ENCODE measurements at places on chromosomes 12 and 14. TPM values are rescaled to one million over a fixed set of nuclear protein-coding genes. Genes with fewer than 3 reads are reported as not detected.

CNTN1 gene
- 0.16 TPM for total RNA-seq

MYH6 gene
- total RNA-seq = 13,240 TPM

C14orf132 gene
- 5.6 TPM for total RNA-seq

DNA sequence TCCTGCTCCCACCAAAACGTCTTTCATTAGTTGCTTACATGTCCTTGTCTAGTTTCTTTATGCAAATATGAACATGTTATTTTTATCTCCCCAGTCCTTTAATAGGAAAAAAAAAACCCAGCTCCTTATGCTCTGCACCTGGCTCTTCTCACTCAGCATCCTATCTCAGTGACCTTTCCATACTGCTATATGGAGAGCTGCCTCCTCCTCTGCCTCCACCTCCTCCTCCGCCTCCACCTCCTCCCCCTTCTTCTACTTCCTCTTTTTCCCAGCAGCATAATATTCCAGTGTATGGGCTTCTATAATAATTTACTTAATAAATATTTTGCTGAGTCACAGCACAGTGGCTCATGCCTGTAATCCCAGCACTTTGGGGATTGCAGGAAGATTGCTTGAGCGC, 31.5 kb downstream of the ABCB9 start:
- DNase-seq = no peak

DNA sequence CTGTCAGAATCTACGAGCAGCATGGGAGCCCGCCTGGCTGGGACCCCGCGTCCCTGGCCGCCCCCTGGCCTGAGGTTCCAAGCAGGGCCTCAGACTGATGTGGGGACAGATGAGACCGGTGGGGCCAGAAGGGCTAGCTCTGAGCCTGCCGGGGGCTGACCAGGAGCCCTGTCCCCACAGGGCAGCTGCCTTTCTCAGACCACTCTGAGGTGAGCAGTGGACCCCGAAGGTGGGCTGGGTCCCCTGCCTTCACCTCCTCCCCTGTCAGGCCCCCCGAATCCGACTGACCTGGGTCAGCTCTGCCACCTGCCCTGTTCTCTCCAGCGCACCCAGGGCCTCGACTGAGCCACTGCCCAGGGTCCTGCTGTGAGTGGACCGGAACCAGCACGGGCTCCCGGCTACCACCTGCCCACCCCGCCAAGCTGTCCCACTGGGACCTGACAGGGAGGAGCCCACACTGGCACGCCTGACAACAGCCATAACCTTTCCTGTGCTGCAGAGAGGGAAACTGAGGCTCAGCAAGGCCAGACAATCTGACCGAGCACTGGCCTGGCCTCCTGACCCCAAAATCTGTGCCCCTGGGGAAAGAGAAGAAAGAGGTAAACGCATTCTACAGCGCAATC, 29.7 kb upstream of the TMEM179 start:
- no peak for DNase-seq

- no peak for DNase-seq
These were observed 42.6 kb downstream of the SAMD4A start for GRCh38 chr14:54609576-54609975.

DNA sequence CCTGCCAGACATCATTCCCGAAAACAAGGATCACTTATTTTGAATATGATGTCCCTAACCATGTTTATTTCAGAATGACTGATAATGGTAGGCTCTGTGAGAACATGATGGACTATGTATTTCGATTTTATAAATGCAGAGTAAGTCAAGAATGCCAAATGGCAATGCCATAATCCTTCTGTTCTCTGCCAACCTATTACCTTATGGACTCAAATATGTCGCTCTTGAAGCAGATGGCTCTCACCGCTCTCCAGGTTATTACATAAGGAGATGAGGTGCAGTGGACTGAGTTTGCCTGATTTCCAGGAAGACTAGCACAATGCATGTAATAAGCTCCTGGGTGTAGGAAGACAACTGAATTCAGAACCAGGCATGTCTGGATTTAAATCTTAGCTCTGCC, 227.2 kb downstream of the BTG1 start:
- no peak for DNase-seq

DNA sequence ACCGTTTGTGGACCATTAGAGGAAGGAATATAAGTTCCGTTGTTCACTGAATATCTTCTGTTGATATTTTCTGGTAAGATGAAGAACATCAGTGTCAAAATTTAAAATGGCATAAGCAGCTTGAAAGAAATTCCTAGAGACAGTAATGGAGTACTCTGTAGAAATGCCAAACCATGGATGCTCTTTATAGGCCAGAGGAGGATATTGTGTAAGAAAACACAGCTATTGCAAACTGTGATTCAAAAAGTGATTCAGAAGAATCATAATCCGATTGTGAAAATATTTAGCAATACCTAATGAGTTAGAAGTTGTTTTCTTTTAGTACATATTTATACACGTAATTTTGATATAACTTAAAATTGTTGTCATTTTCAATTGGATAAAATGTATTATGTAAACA, 102.8 kb downstream of the SLC16A7 start:
- no peak for DNase-seq

DNA sequence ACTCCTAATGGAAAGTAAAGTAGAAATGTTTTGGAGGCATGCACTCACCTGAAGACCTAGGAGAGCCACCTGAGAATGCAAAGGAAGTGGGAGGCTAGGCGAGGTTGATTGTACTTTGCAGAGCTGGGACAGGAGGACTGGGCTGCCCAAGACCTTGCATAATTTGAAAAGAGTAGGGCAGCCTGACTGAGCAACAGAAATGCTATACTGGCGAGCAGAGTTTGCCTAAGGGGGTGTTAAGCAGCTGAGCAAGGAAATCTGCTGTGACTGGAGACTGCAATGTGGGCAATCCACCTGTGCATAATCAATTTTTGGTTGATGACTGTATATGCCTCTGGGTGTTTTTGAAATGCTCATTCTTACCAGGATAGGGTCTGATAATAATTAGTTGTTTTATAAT, 834.1 kb downstream of the TRHDE start:
- DNase-seq = no peak

- DNase-seq = no peak
These were observed 13.6 kb upstream of the FOXN3 start for GRCh38 chr14:89430391-89431236.

GRCh38 chr12:128267651-128268378, 845 bp downstream of the TMEM132C start:
- no peak for DNase-seq
